ENCODE measurements at places on chromosomes 16 and 17.
A peak's percentile ranks its signal among the peaks of the same experiment; 100 is the strongest.

DNA sequence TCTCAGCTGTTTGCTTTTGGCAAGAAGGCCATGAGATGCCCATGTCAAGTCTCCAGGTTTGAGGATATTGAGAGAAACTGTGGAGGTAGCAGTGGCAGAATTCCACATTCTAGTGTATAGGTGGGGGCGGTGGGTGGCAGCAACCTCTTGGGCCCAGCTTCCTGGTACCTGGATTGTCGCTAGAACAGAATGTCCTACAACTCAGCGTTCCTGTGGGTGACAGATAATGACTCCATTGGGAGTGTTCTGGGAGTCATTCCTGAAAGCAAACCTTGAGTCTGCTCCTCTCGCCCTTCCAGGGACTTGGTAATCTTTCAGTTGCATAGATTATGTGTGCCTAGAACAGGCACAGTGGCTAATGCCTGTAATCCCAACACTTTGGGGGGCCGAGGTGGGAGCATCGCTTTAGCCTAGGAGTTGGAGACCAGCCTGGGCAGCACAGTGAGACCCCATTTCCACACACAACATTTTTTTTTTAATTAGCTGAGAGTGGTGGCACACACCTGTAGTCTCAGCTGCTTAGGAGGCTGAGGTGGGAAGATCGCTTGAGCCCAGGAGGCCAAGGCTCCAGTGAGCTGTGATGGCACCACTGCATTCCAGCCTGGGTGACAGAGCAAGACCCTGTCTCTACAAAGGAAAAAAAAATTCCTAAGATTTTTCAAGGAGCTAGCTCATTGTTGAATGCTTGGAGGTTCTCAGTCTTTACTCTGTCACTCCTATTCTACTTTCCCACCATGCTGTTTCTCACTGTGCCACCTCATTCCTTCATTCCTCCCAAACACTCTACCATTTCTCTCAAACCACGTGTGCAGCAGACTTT is 37.9 kb upstream of the METTL16 start:
- DNase-seq, result no peak

- DNase-seq, result peak; percentile 3
These were observed 4.9 kb downstream of the MYLK3 start for GRCh38 chr16:46743232-46743719.

DNA sequence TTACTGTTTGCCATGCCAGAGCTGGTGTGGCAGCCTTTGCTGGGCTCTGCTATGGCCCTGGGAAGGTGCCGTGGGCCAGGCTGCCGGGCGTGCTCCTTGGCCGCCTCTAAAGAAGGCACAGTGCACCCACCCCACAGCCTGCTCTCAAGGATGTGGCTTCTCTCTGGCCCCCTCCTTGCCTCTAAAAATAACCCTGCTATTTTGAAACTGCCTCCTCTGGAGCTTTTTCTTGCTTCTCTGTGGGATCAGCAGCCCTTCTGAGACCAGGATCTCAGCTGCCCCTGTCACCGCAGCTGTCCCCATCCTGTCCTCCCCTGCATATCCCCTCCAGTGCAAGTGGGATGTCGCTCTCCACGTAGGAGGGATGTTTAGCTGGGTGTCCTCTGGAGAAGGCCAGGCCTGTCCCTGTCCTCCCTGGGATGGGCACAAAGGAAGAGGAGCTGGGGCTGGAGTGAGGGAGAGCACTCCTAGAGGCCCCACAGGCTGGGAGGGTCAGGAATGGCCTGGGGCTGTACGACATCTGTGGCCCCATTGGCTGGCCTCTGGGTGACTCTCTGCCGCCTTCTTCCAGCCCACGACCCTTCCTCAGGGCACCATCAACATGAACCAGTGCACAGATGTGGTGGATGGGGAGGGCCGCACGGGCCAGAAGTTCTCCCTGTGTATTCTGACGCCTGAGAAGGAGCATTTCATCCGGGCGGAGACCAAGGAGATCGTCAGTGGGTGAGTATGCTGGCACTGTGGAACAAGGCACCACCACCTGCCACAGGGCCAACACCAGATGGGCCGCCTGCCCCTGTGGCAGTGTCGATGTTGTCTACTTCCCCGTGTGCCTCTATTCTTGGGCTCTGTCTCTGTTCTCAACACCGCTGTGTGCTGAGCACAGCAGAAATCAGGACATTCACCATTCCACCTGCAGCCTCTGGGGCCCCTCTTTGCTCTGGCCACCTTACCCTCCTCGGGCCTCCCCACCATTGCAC is 79.7 kb downstream of the PLD6 start:
- no peak for DNase-seq

GRCh38 chr17:15038656-15039055 is 226.5 kb downstream of the PMP22 start:
- DNase-seq, result no peak

DNA sequence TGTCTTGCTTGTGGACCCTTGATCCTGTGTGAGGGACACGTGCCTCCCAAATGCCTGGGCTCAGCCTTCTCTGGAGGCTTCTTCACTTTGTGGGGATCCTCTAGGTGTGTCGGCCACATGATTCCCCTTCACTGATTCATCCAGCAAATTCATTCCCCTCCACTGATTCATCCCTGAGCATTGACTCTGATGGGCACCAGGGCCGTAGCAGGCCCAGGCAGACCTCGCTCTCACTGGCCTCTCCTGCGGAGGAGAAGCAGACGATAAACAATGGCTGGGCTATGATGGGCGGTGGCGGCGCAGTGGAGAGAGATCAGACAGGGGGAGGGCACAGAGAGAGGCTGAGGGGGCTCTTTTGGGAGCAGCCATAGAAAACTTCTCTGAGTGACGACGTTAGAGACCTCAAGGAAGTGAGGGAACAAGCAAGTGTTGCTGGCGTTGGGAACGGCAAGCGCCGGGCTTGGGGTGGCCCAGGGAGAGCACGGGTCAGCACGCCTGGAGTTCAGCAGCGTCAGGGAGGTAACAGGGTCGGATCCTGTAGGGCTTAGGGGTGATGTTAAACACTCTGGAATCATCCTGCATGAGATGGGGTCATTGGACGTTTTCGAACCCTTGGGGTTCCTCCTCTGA is 17.5 kb upstream of the RPTOR start:
- DNase-seq, result no peak

DNA sequence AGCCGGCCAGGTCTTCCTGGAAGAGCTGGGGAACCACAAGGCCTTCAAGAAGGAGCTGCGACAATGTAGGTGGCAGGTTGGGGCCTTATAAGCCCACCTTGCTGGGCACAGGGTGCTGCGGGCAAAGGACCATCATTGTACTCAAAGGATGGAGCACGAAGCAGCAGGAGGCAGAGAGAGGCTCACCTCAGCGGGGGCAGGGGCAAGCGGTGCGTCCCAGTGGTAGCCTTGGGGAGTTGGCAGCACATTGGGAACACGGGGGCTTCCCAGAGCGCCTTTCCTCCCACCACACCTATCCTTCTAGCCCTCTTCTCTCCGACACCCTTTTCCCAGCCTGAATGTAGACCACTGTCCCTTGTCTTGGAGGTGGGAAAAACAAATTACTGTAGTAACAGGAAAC is 2.1 kb downstream of the CNP start:
- DNase-seq, result no peak

DNA sequence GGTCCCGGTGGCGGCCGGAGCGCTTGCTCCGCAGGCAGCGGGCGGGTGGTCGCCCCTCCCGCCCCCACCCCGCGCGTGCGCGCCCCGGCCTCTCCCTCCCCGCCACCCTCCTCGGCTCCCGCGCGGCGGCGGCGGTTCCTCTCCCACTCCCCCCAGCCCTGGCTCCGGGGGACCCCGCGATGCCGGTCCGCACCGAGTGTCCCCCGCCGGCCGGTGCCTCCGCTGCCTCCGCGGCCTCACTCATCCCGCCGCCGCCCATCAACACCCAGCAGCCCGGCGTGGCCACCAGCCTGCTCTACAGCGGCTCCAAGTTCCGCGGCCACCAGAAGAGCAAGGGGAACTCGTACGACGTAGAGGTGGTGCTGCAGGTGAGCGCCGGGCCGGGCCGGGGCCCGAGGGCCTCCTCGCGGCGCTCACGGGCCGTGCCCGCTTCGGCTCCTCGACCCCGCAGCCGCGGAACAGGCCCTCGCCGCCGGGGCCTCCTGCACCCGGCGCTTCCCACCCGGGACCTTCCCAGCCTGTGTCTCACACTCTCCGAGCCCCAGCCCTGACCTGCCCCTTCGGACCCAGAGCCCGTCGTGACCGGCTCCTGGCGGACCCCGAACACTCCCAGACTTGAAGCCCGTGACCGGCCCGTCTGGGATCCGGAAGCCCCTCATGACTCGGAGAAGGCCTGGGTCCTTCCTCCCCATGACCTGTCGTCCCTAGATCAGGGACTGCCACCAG is 490 bp downstream of the GID4 start:
- peak; percentile 37 for DNase-seq

- no peak for DNase-seq
These were observed 117.3 kb downstream of the OR1D5 start for GRCh38 chr17:2946144-2946543.

DNA sequence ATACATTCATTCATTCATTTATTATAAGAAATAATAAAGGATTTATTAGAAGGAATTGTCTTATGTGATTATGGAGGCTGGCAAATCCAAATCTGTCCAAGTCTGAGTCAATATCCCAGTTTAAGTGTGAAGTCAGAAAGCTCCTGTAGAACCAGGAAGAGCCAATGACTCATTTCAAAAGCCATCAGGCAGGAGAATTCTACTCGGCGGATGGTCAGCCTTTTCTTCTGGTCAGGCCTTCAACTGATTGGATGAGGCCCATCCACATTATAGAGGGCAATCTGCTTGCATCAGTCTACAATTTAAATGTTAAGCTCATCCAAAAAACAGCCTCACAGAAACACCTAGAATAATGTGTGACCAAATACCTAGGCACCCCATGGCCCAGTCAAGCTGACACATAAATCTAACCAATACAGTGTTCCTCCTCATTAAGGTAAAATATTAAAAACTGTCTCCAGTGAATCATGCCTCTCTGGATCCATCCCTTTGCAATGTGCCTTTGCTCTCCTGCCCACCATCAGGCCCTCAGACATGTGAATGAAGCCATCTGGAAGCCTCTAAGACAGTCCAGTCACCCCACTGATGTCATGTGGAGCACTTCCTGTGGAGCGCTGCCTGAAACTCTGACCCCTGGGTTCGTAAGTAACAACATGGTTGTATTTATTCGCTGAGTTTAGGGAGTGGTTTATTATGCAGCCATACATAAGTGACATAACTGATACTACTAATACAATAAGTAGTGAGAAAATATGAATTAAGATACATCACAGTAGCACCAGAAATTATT is 69.2 kb upstream of the WSB1 start:
- DNase-seq, result no peak

- DNase-seq, result peak; percentile 62
These were observed 28.9 kb upstream of the PRM1 start for GRCh38 chr16:11309895-11310633.

GRCh38 chr16:18018376-18018775 is 318.2 kb downstream of the NPIPA8 start:
- DNase-seq, result no peak

DNA sequence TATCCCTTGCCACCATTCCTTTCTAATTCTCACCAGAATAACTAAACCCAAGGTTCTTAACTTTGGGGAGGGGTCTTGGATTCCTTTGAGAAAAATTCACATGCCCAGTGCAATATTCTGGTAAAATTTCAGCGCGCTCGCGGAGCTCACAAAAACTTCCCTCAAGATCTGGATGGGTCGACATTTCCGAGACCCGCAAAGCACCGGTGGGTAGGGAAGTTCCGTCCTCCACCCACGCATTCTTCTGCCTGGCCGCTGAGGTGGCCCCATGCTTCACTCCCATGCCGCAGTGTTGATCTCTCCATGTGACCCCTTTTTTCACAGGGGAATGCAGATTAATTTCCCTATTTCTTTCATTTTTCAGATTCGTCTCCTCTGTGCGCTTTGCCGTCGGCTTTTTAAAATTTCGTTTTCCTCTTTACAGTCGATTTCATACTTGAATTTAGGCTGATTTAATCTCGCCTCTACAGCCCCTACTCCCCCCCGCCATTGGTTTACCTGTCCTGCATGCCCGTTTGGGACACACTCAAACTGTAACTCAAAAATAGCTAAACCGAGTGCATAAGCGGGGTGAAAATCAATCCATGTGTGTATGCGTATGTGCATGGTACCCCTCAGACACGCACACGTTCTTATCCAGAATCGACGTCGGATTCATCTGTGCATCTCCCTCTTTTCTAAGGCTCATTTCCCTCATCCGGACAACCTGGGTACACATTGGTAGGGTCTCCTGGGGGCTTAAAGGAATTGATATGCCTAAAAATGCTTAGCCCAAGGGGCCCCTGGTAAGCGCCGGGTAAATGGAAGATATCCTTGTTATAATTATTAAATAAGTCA is 1.4 kb upstream of the SP6 start:
- DNase-seq, result no peak

DNA sequence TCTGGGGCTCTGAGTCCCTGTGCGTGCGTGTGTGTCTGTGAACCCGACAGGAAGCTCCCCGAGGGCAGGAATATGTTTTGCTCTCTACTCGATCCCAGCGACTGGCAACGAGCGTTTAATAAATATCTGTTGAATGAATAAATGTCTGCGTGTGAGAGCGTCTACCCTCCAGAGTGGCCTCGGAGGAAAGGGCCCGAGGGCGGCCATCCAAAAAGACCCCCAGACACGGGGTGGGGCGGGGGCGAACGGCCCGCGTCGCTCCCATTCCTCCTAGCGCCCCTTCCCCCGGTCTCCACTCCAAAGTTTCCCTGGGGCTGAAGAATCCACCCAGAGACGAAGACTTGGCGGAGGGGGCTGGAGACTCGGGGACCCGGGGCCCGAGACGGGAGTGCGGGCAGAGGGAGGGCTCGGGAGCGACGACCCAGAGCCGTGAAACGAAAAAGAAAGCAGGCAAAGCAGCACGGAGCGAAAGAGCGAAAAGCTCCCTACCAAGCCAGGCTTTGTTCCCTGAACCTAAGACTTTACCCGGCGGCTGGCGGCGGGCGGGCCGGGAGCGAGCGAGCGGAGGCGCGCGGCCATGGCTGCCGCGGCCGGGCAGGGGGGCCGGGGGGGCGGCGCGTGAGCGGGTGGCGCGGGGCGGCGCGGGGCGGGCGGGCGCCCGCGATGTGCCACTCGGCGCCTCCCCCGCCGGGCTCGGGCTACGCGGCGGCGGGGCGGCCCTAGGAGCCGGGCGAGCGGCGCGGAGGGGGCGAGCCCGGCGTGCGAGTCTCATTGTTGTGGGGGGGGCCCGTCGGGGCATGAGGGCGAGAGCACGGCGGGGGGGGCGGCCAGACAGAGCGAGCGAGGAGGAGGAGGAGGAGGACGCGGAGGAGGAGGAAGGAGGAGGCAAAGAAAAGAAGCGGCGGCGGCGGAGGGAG is at the start of gene MLLT6:
Gene MLLT6, plus strand, starts transcription at position 668 of the 917 bp plus-strand sequence. CDS start 360 bp downstream, outside the sequence.
- DNase-seq, result peak; percentile 82

DNA sequence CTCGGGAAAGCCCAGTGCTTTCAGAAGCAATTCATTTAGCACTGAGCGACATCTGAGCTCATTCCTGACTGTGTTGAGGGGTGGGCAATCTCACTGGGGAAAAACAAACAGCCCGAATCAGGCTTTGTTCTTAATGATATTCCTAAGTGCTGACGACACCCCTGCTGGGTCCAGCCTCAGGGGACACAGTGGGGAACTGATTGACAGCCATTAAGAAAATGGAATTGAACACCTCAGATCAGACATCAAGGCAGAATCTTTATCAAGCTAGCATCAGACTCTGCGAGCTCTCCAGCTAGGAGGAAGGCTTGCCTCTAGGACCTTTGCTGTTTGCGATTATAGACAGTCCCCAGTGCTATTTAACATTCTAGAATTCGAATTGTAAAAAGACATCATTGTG is 22.5 kb upstream of the LYRM9 start:
- no peak for DNase-seq
